ENCODE measurements at places on chromosomes 16 and 17. TPM values are rescaled to one million over a fixed set of nuclear protein-coding genes. Genes with fewer than 3 reads are reported as not detected.

Gene TMEM106A
- total RNA-seq = 10.1 TPM

Gene TBC1D28
- not detected for total RNA-seq

Gene PIK3R6
- 0.63 TPM for total RNA-seq

Gene PIGS
- total RNA-seq = 36.6 TPM

Gene KIF22
- total RNA-seq = 180 TPM

Gene SCGB1C2
- not detected for total RNA-seq

Gene OR3A2
- 2.4 TPM for total RNA-seq

Gene NPIPB12
- 38.3 TPM for total RNA-seq

Gene EPX
- not detected for total RNA-seq

Gene POLG2
- 28.1 TPM for total RNA-seq

Gene CALB2
- not detected for total RNA-seq

Gene EVPL
- total RNA-seq = 0.02 TPM

Gene LAT
- 276 TPM for total RNA-seq

Gene SOX9
- not detected for total RNA-seq

Gene TVP23B
- 30.6 TPM for total RNA-seq

Gene NOG
- total RNA-seq = 0.12 TPM

Gene ERCC4
- total RNA-seq = 11.0 TPM

Gene SULT1A1
- 9.0 TPM for total RNA-seq

Gene WNT9B
- not detected for total RNA-seq

Measured in activated CD4-positive, alpha-beta memory T cell treated with anti-CD3 and anti-CD28 coated beads for 36 hours (primary cell).